Stimulated activated CD4-positive, alpha-beta T cell treated with anti-CD3 and anti-CD28 coated beads, TNF-alpha, amount 100 ng/mL, for 1 hour (primary cell): ENCODE measurements at places on chromosomes 12 and 14.

DNA sequence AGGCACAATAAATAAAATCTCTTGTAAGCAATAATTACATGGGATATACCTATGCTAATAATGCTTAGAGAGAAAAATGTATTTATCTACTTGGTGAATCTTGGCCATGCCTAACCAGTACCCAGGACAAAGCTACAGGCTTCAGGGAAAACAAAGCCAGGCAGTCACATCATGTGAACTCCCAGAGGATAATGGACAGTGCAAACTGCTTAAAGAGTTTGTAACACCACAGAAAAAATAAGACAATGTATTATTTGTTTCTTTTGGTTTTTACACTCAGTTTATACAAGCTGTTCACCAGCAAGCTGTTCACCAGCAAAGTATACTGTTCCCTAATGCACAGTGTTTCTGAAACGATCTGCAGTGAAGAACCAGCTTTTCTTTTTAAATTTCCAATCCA lies 38.0 kb downstream of the DICER1 start:
- DNase-seq: no peak

GRCh38 chr12:79674629-79675028 lies 16.1 kb downstream of the PAWR start:
- DNase-seq: no peak

- no peak for DNase-seq
Observed at GRCh38 chr12:23535441-23535840, 414.0 kb downstream of the SOX5 start.

DNA sequence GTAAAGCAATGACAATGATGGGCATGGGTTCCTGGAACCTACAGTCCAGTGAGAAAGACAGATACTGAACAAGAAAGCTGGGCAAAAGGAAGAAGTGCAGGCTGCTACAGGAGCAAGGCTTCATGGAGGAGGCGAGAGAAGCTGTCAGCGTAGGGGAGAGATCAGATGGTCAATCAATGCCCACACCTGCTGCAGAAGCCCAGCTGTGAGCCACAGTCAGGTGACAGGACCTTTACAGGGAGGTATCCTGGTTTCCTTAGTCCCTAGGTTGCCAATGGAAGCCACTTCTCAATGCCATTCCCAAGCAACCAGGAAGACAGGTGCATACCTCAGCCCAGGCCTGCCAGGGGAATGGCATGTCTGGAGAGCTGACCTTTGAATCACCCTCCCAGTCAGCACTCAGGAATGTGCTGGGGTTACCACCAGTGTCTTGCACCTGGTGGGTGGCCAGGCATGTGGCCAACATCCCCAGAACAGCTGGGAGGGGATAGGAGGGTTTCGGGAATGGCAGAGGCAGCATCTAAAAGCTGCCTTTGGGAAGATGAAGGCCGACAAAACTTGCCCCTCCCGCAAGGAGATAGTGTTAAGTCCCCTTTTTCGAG lies 170.3 kb downstream of the TTC7B start:
- DNase-seq: no peak

DNA sequence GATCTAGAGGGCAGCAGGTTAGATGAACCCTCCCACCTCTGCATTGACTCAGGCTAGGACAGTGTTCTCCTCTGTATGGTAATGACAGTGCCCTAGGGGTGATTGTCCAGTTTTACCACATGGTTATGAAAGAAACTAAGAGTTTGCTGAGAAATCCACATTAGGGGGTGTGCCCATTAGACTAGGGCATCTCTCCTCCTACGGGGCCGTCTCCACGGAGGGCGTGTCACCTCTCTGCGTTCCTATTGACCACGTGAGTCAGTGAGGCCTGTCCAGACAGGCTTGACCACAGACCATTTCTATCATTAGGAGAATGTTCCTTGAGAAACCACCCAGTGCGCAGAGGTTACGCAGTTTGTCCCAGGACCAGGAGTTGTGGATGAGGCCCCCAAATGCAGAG lies 8.3 kb downstream of the MVK start:
- DNase-seq: no peak

DNA sequence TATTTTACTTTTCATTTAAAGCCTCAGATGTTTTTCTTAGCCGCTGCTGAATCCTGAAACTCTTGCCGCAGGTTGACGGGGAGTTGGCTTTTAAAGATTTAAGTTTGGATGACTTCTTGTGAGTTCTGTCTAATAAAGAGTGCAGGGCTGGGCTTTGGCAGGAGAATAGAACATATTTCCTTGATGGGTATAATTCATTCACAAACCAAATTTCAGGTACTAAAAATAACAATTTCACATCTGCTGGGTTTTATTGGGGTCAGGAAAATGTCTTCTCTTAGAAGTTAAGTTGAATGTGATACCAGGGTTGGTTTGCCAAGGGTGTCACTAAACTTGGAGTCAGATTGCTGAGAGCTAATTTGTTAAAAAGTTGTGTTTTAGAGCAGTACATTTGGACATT lies 9.7 kb downstream of the SP1 start:
- DNase-seq: no peak

DNA sequence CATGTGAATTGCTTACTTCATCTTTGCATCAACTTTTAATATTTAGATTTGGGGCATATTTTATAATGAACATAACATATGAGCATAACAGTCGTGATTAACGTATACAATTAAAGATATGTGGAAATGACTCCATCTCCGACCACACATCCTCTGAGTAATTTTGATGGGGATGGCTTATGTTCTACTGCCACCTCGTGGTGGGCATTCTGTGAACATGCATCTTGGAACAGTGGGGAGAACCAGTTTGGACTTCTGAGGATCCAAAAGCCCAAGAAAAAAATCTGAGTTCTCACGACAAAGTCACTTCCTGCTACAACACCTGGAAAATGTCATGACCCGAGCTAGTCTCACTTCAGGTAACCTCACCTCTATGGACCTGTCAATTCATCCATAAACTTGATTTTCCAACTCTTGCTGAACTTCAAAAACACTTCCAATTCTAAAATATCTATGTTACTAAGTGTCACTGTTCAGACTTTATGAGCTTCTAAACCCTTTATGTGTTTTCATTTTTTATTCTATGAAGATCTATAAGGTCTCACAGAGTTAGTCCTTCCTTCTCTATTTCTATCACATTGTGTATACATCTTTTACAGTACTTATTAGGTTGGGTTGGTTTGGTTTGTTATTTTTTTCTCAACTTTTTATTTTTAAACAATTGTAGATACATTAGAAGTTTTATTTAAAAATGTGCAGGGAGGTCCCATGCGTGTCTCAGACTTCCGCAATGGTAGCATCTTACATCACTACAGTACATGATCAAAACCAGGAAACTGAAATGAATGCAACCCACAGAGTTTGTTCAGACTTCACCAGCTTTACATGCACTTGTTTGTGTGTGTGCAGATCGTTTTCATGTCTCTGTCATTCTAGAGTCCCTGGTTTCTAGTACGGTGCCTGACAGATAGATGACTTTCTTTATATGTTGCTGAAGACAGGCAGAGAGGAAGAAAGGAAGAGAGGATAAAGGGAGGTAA lies 38.2 kb upstream of the STAB2 start:
- peak; percentile 13 for DNase-seq

DNA sequence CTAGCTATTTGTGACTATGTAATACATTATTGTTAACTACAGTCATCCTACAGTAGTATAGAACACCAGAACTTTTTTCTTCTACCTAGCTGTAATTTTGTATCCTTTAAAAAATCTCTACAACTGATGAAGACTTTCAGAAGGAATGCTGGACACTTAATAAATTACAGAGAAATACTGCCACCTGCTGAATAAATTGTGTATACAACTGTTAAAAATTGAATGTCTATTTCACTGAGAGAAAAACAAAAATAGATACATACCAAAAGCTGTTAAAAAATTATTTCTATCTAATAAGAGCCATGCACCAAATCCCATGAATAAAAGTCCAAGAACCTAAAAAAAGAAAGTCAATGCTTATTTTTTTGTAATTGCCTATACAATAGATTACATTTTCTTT lies 6.6 kb downstream of the TSPAN19 start:
- DNase-seq: no peak

DNA sequence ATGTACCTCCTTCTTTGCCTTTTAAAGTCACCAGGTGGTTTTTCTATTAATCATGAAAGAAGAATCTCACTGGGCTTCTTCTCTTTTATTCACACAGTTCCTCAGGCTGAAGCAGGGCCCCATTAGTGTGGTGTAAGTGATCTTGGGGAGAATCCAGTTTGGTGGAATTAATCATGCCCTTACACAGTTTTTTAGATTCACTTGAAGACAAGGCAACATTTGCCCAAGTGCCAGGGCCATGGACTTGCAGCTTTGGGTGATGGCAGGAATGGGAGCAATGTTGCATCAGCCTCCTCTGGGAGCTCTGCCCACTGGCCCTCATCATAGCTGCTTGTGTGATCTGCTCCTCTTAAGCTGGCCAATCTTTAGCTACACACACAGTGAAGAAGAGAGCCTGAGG lies 33.8 kb downstream of the KCNK10 start:
- no peak for DNase-seq

DNA sequence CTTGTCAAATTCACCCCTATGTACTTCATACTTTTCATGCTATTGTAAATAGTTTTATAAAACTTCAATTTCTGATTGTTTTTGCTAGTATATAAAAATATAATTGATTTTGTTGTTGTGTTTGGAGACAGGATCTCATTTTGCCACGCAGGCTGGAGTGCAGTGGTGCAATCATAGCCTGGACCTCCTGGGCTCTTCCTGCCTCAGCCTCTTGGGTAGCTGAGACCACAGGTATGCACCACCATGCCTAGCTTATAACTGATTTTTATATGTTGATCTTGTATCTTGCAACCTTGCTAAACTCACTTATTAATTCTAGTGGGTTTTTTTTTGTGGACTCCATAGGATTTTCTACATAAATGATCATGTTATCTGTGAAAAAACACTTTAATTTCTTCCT lies 23.5 kb downstream of the ATP5MC2 start:
- DNase-seq: no peak

DNA sequence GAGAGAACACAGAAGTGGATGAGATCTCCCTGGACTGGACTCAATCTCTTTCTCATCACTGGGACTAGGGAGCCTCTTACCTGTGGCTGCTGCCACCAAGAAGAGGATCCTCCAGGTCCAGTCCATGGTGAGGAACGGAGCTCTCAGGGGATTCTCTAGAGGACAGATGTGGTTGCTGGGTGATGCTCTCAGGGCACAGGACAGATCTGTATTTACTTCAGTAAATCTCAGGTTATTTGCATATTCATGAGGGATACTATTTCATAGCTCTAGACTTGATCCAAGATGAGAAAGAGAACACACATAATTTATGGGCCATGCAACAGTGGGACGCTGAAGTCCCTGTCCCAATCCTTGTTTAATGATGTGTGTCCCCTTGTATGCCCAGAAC lies 460.5 kb downstream of the TMEM121 start:
- no peak for DNase-seq

GRCh38 chr14:57380935-57381334 lies 9.5 kb upstream of the NAA30 start:
- DNase-seq: no peak

DNA sequence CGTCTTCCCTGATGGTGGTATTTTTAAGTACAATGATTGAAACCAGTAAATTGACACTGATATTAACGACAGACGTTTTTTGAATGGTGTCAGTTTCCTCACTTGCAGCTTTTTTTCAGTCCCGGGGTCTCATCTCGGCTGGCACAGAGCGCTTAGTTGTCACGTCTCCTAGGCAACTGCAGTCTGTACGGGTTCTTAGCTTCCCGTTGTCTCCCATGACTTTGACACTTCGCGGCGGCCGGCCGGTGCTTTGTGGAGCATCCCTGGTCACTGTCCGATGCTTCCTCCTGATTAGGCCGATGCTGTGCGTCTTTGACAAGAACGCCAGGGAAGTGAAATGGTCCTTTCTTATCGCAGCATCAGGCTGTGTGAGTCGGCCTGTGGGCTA lies 67.4 kb downstream of the ADGRD1 start:
- DNase-seq: no peak

DNA sequence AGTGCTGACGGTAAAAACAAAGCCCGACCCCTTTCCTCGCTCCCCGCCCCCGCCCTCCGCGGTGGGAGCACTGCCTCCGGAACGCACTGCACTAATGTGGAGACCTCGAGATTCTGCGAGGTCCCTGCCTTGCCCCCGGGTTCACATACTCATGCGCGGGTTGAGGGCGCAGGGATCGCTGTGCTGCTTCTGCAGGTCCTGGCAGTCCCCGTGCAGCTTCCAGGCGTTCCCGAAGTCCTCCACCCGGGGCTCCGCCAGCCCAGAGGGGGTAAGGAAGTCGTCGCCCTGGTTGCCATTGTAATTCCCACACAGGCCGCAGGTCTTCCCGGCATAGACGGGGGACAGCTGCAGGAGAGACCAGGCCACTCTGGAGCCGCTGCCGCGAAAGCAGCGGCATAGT lies 66.8 kb downstream of the VWF start:
- no peak for DNase-seq

GRCh38 chr14:33569821-33570687 lies 380.8 kb downstream of the EGLN3 start:
- DNase-seq: no peak

DNA sequence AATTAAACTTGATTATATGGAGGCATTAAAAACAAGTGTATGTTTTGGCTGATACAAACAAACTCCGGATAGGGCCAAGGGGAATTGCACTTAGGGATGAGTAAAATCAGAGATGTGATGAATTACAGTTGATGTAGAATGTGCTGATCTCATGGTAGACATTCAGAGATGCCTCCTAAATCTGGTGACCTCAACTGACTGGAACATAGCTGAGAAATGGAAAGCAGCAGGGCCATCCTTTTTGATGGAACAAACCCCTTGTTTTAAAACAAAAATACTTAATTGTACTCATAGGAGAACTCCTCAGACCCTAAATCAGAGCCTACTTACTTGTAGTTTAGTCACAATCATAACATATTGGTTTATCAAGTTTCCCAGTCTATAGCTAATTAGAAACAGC lies 122.8 kb downstream of the C12orf75 start:
- DNase-seq: no peak

- DNase-seq: no peak
Observed at GRCh38 chr12:56833780-56834179, 70.7 kb downstream of the HSD17B6 start.

DNA sequence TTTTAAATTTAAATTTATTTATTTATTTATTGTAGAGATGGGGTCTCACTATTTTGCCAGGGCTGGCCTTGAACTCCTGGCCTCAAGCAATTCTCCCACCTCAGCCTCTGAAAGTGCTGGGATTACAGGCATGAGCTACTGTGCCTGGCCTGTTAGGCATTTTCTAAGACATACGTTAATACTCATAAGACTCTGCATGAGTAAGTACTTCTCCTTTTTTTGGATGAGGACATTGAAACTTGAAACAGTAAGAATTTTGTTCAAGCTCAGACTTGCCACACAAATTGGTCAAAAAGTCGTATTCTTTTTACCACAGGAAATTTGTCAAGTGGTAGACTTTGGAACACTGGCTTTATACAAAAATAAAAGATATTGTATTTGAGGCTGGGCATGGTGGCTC lies 187.4 kb upstream of the RASSF8 start:
- DNase-seq: no peak

DNA sequence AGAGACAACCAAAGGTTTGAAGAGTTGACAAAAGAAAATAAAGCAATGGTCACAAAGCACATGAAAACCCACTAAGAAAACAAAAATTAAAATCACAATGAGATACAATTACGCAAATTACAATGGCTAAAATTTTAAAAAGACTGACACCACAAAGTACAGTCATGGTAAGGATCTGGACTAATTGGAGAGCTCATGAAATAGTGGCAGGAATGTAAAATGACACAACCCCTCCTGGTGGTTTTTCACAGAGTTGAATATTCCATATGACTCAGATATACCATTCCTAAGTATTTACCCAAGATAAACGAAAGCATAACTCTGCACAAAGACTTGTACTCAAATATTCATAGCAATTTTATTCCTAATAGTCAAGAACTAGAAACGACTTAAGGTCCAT lies 65.9 kb downstream of the NOVA1 start:
- DNase-seq: no peak
